Activated CD4-positive, alpha-beta T cell treated with anti-CD3 and anti-CD28 coated beads, Interleukin-2, amount 50 U/mL, for 48 hours (primary cell): ENCODE measurements at places on chromosomes 13 and 19.

- DNase-seq: no peak
These were observed 34.1 kb downstream of the F2RL3 start for GRCh38 chr19:16922949-16923348.

DNA sequence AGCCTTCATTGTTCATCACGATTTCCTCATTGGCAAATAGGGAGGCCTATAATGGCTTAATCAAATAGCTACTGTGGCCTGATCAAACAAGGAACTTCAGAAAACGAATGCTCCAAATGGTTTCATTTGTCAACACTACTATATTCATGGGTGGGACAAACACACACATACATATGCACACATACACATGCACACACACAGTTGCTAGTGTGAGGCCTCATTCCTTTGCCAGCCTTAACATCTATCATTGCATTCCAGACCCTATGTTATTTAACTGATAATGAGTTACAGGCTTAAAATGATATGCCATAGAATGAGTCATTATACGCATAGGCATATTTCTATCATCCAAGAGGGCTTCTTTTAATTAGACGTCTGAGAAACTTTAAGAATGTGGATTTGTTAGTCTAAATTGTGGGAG is 140.2 kb downstream of the KLF5 start:
- no peak for DNase-seq

DNA sequence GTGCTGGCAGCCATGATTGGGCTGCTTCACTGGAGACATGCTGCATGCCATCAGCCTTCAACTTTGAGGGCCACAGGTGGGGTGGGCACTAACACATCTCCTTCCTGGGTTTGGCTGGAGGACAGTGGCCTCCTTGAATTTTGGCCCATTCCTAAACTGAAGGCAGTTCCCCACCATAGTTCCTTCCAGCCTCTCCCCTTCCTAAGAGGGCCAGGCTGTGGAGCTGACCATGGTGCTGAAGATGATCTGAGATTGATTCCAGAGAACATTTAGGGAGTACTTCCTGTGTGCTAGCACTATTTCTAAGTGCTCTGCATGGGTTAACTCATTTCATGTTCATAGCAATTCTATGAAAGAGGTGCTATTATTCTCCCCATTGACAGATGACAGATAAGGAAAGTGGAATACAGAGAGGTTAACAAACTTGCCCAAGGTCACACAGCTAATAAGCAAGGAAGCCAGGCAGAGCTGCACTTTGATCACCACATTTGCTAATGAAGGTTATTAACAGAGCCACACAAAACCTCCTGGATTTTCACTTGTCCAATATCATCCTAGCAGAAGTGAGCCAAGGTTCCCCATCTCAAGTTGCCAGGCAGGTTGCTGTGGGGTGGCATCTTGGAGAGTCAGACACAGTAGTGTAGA is 175.3 kb downstream of the ZIC5 start:
- DNase-seq: peak; percentile 20

GRCh38 chr13:51453207-51453958 is 547 bp upstream of the INTS6 start:
- DNase-seq: peak; percentile 80

- no peak for DNase-seq
These were observed 6.3 kb upstream of the F10 start for GRCh38 chr13:113116206-113116800.
